Fibroblast of skin of scalp (primary cell): ENCODE measurements at places on chromosomes 7 and 10.

DNA sequence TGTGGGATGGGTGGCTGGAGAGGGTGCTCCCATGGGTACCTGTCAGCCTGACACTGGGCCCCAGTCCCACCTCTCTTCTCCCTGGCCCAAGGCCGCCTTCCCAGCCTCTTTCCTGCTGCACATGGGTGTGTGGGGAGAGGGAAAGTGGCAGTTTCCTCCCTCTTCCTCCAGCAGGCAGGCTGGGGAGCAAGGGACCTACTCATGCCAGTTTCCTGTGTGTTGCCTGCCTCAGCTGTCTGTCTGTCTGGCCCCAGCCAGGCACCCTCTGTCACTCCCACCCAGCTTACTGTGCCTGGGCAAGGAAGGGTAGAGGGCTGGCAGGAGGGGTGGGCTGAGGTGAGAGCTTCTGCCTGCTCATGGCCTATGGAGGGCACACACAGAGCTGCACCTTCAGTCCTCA, 46.3 kb upstream of the PCBD1 start:
- no peak for DNase-seq

DNA sequence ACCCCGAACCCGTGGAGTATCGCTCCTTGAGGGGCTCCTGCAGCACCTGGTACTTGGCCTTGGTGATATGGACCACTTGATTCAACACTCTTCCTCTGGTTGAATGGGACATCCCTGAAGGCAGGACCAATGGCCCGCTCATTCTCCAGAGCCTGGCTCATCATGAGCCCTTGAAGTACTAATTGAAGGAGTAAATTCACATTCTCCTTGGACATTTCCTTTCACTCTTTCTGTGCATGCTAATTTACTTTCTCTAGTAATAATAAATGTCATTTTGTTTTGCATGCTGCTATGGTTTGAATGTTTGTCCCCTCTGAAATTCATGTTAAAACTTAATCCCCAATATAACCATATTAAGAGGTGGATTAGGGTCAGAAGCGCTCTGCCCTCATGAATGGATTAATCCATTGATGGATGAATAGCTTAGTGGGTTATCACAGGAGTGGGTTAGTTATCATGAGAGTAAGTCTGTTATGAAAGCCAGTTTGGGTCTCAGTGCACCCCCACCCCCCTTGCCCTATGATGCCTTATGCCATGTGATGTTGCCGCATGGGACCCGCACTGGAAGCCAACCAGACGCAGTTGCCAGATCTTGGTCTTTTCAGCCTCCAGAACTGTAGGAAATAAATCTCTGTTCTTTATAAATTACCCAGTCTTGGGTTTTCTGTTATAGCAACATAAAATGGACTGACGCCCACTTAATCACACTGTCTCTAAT, 23.8 kb downstream of the FGFBP3 start:
- DNase-seq, result no peak

DNA sequence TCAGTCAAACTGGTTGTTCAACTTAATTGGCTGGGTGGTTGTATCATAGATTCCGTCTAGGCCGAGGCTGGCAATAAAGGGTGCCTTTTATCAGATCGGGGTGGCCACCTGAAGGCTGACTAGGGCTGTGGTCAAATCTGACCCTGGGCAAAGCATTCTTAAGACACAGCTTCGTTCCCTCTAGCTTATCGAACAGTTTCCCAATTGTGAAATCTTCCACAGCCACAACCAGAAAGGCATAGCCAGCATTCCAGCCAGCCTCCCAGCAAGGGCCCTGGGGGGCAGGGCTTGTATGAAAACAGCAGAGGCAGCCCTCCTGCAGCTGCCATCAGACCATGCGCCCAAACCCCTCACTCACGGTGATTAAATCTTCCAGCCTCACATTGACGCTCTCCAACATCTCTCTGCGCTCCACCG, 42.5 kb upstream of the TMEM213 start:
- DNase-seq, result no peak

- DNase-seq, result no peak
These were observed 84.4 kb upstream of the SEM1 start for GRCh38 chr7:96794063-96794462.

- DNase-seq, result peak; percentile 71
These were observed 32.7 kb downstream of the CALML5 start for GRCh38 chr10:5466451-5467206.

- no peak for DNase-seq
These were observed 47.4 kb downstream of the IGF2BP3 start for GRCh38 chr7:23422909-23423308.

GRCh38 chr10:3728563-3728962, 56.4 kb downstream of the KLF6 start:
- DNase-seq, result no peak

DNA sequence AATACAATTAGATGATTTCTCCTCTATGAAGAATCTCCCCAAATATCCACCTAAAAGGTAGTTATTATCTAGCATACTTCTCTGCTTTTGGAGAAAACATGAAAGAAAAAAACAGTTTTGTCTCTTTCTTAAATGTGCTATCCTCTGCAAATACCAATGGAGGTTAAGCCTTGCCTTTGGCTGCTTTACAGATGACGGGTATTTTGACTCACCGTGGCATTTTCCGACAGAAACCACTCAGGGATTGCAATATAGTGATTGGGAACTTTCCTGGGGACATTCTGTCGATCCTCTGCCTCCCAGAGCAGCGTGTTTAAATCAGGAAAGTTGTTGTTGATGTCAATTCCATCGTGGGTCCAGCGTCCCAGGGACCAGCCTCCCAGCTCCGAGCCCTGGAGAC, 100.6 kb downstream of the GPR26 start:
- DNase-seq, result no peak

- no peak for DNase-seq
These were observed 33.3 kb downstream of the DDC start for GRCh38 chr7:50531928-50532327.

DNA sequence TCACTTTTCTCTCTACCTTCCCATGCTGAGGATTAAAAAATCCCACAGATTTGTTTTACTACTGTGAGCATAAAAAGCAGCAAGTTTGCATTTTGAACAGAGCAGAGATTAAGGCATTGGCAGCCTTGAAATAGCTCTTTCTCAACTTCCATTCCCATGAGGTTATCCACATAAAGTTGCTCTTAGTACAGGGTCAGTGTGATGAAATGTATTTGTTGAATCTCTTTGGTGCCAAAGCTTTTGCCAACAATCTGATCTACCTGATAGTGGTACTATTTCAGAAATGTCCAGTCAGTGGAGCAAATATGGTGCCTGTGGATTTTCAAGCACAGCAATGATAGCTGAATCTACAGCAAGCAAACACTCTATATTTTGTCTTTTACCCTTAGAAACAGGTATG, 254.8 kb downstream of the INHBA start:
- peak; percentile 39 for DNase-seq

- no peak for DNase-seq
These were observed 59.9 kb upstream of the KAT6B start for GRCh38 chr10:74766501-74766900.

DNA sequence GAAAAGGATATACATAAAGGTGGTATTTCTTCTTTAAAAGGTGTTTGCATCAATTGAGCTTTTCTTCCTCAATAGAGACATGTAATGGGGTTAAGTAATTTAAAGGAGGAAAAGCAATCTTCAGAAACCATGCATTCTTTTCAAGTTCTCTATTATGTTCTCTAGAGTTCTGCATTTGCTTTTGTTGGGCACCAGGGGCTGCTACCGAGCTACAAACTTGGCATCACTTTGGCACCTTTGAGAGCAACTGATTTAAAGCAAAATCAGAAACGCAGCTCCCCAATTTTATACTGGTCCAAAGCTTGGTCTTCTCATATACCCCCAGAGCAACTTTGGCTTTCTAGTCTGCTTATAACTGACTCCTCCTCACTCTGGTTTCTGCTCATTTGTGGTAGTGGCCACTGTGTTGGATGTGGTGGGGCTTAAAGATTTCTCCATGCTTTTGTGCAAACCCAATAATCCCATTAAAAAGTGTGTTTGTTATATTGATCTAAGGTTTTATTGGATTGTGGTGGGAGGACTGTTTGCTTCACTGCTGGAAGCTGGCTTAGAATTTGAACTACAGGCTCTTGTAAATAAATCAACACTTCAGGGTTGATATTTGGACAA, 712.1 kb downstream of the PHTF2 start:
- peak; percentile 71 for DNase-seq

DNA sequence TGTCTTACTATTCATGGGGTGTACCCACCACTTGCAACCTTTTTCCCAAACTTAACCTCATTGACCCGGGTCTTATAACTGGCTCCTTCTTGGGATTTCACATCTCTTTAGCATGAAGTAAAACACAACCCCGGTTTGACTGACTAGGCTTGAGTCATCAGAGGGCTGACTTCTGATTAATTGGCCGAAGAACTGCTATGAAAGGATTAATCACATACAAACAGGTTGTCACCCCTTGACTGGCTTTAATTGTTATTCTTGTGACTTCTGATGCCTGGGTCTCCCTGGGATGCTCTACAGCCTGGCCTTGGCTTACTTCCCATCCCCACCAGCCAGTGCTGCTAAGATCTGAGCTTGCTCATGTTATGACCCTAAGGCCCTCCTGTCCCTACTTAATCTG, 8.8 kb upstream of the CRPPA start:
- DNase-seq, result no peak

DNA sequence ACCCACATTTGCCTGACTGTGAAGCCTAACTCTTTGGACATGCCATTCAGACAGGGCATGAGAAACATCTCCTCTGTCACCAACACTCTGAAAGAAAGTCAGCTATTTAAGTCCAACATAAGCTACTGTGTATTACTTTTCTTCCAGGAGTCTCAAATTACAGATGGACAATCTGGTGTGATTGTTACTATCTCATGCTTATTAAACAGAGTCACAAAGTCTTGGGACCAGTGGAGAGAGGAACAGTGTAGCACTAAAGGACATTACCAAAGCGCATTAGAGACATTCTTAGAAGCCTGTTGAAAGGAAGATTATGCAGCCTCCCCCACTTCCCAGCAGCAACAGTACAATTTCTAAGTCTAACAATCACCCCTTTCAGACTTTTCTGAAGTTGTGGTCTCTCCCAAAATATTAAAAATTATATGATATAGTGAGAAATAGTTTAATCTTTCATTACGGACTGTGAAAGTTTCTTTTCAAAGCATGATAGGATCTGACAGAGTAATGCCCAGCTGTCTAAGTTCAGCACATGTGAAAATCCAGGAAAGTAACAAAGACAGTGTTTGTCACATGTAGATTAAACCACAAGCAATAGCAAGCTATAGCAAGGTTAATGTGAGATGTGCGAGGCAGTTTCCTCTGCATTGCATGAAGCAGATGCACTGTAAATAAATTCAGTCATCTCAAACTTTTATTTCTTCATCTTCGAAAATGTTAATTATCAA, 280.9 kb upstream of the FZD8 start:
- DNase-seq, result no peak

DNA sequence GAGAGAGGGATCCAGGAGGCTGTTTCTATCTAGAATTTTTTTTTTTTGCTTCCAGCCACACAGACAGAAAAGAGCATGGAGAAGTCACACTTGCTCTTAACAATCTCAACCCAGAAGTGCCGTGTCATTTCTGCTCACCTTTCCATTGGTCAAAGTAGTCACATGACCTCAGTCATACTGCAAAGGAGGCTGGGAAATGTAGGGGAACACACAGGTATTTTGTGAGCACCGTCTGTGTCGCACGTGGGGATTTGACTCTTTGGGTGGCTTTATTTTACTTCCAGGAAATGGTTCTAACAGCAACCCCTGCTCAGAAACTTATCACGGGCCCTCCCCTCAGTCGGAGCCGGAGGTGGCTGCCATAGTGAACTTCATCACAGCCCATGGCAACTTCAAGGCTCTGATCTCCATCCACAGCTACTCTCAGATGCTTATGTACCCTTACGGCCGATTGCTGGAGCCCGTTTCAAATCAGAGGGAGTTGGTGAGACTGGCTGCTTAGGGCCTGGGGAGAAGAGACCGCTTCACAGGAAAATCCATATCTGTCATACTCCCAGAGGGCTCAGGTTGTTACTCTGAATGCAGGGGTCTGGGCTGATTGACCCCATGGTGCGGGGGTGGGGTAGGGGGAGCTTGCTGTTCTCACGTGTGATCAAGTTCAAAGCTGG, 13.1 kb upstream of the CPA1 start:
- no peak for DNase-seq

GRCh38 chr7:45720989-45721388, 146.8 kb downstream of the ADCY1 start:
- no peak for DNase-seq

- peak; percentile 66 for DNase-seq
These were observed 14.7 kb downstream of the LZTS2 start for GRCh38 chr10:101014230-101014884.

DNA sequence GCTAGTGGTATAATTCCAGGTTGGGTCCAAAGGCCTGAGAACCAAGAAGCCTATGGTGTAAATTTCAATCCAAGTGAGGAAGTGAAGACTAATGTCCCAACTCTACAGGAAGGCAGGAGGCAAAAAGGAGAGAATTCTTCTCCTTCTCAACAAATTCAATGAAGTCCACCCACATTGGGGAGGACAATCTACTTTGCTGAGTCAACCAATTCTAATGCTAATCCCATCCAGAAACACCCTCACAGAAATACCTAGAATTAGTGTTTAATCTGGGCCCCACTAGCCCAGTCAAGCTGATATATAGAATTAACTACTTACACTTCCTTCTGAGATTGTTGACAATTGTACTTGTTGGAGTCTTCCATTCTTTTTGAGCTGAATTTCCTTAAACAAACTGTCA, 413.2 kb upstream of the PHF14 start:
- no peak for DNase-seq

- DNase-seq, result no peak
These were observed 82.1 kb upstream of the PDGFA start for GRCh38 chr7:601595-602340.

DNA sequence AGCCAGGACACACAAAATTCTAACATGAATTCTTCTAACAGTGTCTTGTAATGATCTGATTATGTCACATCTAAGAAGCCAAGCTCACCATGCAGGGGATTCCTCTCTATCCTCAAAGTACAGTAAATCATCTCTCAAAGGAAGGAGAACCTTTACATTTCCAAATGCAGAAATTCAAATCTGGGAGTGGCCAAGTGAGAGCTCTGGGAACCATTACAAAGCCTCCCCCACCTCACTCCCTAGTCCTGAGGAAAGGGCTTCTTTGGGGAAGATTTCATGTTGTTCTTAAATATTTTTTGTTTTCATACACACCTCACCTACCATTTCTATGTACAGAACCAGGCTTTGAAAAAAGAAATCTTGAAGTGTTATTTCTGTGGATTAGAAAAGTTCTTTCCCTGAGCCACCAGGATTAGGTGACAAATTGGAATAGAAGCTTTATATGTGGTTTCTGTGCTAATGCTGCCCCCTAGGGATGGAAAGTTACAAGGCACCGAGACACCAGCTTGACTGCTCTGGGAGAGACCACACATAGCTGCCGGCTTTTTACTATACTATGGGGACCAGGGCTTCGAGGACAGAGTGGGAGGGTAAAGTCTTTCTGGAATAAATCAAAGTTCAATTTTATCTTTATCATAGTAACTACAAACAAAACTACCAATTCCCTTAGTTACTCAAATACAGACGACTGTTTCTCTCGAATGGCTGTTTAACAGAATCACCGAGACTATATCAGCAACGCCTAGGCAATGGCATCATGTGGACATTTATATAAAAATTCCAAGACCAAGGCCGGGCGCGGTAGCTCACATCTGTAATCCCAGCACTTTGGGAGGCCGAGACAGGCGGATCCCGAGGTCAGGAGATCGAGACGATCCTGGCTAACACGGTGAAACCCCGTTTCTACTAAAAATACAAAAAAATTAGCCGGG, 116.1 kb downstream of the RNF216 start:
- peak; percentile 84 for DNase-seq
